Activated T-helper 1 cell treated with anti-CD3 and anti-CD28 coated beads, Interleukin-12 subunit alpha, Interleukin-12 subunit beta, Interleukin-2, Interleukin-4 antibody, amounts not matched to agents 30 ng/mL and 10 ng/mL and 1 ng/mL, durations not matched to agents 14 hours and 24 hours and 36 hours (primary cell): ENCODE measurements at places on chromosomes 3 and 15. TPM values are rescaled to one million over a fixed set of nuclear protein-coding genes. Genes with fewer than 3 reads are reported as not detected.

DNA sequence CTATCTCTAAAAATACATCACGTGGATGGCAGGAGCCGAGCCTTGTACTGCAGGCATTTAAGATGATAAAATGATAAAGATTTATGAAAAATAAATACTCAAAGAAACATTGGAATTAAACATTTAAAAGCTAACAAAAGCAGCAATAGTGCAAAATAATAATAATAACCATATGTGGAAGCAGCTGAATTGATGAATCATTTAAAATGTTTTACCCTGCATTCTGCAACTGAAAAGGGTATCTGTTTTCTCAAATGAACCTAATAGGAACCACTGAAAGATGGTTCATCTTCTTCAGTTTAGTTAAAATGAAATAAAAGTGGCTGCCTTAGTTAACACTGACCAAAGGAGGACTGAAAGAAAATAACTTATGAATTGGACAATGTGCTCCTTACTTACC, 436.1 kb downstream of the TUSC7 start:
- DNase-seq = no peak

GRCh38 chr3:152656214-152656971, 178.5 kb upstream of the P2RY1 start:
- DNase-seq = no peak

DNA sequence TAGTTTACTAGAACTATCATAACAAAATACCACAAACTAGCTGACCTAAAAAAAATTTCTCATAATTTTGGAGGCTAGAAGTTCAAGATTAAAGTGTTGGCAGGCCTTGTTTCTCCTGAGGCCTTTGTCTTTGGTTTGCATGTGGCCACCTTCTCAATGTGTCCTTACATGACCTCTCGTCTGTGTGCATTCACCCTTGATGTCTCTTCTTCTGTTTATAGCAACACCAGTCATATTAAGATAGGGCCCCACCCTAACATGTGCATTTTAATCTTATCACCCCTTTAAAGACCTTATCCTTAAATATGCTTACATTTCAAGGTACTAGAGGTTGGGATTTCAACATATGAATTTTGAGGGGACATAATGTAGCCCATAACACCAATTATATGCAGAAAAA, 177.0 kb downstream of the ZBBX start:
- no peak for DNase-seq

DNA sequence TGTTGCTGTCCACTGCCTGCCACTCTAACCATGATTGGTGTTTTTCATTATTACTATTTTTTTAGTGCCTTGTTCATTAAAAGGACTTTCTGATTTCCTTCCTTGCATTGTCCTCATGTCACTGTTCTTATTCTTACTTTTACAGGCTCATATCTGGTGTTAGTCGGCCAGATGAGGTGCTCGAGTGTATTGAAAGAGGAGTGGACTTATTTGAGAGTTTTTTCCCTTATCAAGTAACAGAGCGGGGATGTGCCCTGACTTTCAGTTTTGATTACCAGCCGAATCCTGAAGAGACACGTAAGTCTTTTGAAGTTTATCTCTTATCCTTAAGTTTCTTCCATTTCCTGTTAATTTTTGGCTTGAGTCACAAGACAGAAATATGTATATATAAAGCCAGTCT, 23.2 kb downstream of the QTRT2 start:
- DNase-seq = no peak

GRCh38 chr15:47813748-47814384, 96.6 kb downstream of the SEMA6D start:
- DNase-seq = no peak

DNA sequence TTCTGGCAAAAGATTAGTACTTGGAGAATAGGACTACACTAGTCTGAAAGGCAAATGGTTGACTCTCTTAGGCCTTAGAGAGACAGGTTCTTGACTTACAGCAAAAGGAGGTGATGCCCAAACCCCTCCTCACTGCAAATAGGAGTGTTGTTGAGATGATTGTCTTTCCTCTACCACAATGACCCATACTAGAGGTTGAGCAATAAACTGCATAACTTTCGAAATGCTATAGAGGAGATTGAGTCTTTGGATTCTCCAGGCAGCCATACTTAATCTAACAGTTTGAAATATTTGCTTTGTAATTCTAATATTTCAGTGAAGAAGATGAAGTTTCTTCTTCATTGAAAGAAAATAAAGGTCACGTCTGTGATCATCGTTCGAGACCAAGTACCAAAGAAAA, 498.5 kb upstream of the GBE1 start:
- no peak for DNase-seq

DNA sequence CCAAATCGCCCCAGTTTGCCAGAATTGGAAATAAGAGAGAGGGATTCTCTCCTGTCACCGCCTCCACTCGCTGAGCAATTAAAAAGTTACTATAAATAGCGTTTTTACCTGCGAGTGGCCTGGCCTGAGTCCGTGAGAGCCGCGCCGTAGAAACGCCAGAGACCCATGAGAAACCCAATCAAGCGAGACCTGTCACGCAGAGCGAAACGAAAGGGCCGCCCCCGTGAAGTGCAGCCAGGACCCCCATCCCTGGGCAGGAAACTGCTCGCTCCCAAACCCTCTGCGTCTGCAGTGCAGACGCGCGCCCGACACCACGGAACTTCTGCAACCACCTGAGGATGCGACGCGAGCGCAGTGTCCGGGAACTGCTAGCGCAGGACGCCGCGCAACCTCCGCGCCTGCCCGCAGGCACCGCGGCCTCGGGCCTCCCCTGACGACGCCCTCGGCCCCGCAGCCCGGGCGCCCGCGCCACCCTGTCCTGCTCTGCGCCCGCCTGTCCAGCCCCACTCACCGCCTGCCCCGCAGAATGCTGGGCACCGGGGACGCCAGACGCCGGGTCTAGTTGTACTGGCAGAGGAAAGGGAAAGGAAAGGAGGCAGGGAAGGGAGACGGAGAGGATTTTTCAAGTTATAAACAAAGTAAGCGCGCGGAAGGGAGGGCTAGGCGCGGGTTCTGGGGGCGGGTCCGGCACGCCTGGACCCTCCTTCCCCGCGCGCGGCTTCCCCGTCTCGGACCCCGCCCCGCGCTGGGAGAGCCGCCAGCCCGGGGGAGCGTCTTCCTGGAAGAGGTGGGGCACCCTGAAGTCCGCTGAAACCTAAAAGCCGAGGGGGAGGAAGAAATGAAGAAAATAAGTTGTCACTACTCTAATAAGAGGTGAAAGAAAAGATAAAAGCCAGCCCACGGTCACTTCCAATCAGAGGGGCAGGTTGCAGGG, at the start of gene PLSCR4:
Gene PLSCR4, minus strand, starts transcription at position 657 of the 934 bp plus-strand sequence. CDS start 29,034 bp downstream, outside the sequence.
- no peak for DNase-seq

GRCh38 chr3:174907628-174908407, 48.7 kb downstream of the NAALADL2 start:
- DNase-seq = no peak

- no peak for DNase-seq
Measured at GRCh38 chr15:85473455-85473854, 93.1 kb downstream of the AKAP13 start.

- no peak for DNase-seq
Measured at GRCh38 chr3:195566797-195567196, 16.9 kb downstream of the APOD start.

Gene SLC51B
- total RNA-seq = not detected in 2 replicates

Gene GOLGA6L24
- total RNA-seq = not detected in 2 replicates

Gene BUB1B
- 71.0 and 76.1 TPM in 2 replicates for total RNA-seq

Gene DAZL
- 0.10 TPM in 2 replicates for total RNA-seq

Gene P2RY14
- 7.7 and 9.4 TPM in 2 replicates for total RNA-seq

Gene PDZRN3
- not detected in 2 replicates for total RNA-seq
